A549 treated with ZK216348 at 1 μM for 4 hours (cell line): ENCODE measurements at places on chromosomes 3 and 15. TPM values are rescaled to one million over a fixed set of nuclear protein-coding genes. Genes with fewer than 3 reads are reported as not detected.

The CPA3 gene
- not detected in 5 replicates for total RNA-seq

The HTR3E gene
- not detected in 5 replicates for total RNA-seq

The GPR15 gene
- not detected in 5 replicates for total RNA-seq

The TEX9 gene
- total RNA-seq, result 2.7 to 5.3 TPM (median 5.0 TPM) in 5 replicates

The TMEM108 gene
- not detected in 5 replicates for total RNA-seq

The UTS2B gene
- 0.22 TPM in 1 of 5 replicates, not detected in the others for total RNA-seq

The GOLGA8G gene
- not detected in 5 replicates for total RNA-seq

The ZNF445 gene
- 2.4 to 3.2 TPM (median 2.9 TPM) in 5 replicates for total RNA-seq

The SLC12A1 gene
- total RNA-seq, result not detected in 5 replicates

The CPN2 gene
- total RNA-seq, result not detected in 5 replicates

The KLHL40 gene
- total RNA-seq, result not detected in 5 replicates

The MESP1 gene
- 1.1 to 10.2 TPM (median 5.1 TPM) in 5 replicates for total RNA-seq

The FBXO40 gene
- not detected in 5 replicates for total RNA-seq

The DNAH1 gene
- 0.72 to 1.6 TPM (median 0.89 TPM) in 5 replicates for total RNA-seq
